Fibroblast of the aortic adventitia (primary cell): ENCODE measurements at places on chromosomes 6 and 20.

GRCh38 chr6:72464791-72465691 is 156.8 kb upstream of the KCNQ5 start:
- DNase-seq: peak; percentile 77

- DNase-seq: peak; percentile 51
Observed at GRCh38 chr6:157644043-157644810, 178.8 kb upstream of the SNX9 start.

- peak; percentile 81 for DNase-seq
Observed at GRCh38 chr6:16683641-16684194, 77.5 kb downstream of the ATXN1 start.

DNA sequence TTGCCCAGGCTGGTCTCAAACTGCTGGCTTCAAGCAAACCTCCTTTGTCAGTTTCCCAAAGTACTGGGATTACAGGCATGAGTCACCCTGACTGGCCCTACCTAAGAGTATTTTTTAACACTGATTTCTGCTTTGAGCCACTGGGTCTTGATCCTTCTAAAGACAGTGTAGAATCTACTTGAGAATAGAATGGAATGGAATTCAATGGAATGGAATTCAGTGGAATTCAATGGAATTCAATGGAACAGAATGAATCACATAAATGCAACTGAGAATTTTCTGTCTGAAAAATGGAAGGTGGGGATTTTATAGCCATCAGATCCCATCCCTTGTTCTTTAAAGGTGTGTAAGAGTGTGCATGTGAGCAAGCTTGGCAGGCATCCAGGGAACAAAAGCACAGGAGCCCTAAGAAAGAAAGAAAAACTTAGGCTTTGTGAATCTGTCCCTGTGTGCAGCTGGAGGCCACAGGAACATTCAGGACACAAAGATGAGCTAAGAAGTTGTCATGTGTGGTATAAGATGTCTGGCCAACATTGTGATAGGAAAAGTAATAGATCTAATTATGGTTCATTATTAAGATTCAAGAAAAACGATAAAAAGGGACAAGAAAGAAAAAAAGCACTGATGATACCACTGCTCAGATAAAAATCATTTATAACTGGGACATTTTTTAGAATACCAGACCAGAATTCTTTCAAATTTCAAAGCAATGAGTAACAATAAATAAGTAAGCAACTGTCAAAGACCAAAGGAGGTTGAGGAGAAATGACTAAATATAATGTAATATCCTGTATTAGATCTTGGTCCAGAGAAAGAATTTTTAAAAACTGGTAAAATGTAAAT is 681.0 kb upstream of the GJE1 start:
- DNase-seq: peak; percentile 74

- no peak for DNase-seq
Observed at GRCh38 chr6:54074578-54075195, 36.6 kb upstream of the MLIP start.

DNA sequence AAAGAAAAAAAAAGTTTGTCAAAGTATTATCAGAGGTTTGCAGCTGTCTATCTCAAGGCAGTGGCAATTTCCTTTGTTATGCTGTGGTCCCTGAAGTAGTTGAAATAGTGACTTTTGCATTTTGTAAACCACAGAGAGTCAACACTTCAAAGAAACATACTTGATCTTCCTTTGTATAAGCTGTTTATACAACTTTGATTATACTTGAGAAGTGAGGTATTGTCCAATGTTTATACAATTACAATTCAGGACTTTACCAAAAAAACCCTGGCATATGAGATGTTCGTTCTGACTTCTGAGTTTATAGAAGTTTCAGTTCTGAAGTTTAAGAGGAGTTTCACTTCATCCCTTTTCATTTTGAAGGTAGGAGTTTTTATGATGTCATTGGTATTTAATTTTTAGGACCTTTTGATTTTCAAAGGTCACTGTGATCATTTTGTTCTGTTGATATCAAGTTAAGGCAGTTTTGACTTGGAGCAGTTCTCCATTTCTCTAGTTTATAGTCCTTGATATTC is 4.0 kb downstream of the STK4 start:
- DNase-seq: no peak

DNA sequence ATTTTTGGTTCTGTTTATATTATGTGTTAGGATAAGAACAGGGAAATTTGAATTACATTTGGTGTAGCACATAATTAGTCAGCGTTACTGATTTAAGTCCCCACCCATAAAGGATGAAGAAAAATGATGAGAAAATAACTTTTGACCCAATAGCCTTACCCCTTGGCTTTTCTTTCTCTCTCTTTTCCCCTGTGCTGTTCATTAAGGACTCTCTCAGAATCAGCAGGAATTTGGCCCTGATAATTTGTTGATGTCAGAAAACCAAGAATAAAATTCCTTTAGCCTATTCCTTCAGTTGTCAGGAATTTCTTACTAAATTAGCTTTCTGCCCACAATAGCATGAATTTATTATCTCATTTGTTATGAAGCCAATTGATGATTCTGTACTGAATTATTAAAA is 18.5 kb downstream of the PLCB1 start:
- peak; percentile 60 for DNase-seq

DNA sequence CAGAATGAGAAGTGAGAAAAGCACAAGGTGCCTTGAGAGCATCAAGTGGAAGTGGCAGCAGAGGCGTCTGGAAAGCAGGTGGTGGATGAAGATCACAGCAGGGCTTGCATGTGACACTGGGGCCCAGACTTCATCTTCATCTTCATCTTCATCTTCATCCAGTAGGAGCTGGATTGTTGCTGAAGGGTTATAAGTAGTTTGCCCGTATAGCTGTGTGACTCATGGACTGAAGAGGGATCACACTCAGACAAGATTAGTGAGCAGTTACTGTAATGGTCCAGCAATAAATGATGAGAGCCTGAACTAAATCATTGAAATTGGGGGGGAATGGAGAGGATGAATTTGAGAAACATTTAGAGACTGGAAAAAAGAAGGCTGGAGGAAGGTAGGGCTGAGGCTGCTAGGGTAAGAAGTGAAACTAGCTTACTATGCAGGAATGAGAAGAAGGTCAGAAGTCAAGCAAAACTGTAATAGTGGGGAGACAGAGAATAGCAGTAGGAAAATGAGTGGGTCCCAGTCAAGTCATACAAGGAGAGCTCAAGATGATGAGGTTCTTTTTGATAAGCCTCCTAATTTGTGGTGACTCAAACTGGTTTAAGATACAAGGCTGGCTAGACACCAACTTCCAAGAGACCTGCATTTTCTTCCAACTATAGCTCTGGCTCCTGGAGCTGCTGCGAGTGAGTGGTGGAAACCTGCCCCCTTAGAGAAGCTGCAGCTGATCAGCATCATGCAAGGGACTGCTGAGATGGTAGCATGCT is 92.3 kb upstream of the BEND6 start:
- DNase-seq: peak; percentile 76

DNA sequence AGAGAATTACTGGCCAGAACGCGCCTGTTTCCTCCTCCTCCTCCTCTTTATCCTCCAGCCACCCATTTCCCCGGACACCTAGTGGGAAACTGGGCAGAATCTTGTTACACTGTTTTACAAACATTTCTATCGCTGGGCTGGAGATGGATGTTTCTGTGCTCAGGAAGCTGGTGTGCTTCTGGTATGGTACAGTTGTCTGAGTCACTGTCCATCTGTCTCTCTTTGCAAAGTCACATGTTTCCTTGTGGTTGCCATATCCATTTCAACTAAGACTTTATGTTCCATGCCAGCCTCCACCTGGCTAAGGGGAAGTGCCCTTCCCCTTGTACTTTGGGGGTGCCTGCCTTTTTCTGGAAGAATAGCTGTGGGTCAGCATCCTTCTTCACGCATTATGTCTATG is 52.9 kb upstream of the SLC22A16 start:
- DNase-seq: peak; percentile 25

GRCh38 chr20:33621717-33622400 is 40.3 kb upstream of the C20orf144 start:
- DNase-seq: peak; percentile 8

GRCh38 chr20:64239449-64240242 is 15.9 kb upstream of the PCMTD2 start:
- DNase-seq: no peak

- no peak for DNase-seq
Observed at GRCh38 chr6:113442040-113442439, 415.1 kb upstream of the MARCKS start.

- DNase-seq: no peak
Observed at GRCh38 chr6:118122161-118122725, 215.2 kb downstream of the SLC35F1 start.

GRCh38 chr6:22642254-22642653 is 72.9 kb downstream of the HDGFL1 start:
- DNase-seq: no peak

DNA sequence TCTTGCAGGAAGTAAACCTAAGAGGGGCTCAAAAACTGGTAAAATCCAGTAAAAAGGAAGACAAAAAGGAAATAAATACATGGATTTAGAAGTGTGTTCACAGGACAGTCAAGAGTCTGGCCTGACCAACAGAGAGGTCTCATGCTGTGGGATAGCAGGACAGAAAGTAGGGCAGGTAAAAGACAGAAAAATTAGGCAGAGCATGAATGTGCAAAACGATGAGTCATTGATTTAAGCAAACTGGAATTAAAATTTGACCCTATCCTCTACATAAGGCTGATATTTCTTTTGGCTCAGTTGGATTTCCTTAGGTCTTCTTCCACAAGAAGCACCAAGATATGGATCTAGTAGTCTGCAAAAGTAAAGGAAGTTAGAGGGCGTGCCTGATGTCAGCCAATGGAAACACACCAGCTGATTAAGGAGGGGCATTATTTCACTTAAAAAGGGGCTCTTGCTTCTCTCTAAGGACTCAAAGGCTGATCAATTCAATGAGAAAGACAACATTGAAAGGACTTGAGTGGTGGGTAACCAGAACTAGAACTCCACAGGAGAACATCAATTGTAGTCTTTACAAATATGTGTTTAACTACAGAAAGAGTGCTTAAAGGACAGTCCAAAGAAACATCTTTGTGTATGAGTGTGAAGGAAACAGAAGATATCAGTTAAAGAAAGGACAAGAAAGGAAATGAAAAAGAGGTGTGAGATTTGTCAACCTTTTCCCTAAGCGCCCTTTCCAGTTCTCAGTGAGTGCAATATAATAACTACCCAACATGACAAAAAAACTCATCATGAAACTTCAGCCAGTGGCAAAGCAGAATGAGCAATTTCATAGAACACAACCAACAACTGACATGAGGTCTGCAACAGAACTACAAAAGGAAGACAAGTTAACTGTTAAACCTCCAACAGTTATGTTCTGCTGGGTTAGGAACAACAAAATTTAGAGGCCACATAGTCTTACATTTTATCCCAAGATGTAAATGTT is 19.4 kb upstream of the MYB start:
- no peak for DNase-seq

DNA sequence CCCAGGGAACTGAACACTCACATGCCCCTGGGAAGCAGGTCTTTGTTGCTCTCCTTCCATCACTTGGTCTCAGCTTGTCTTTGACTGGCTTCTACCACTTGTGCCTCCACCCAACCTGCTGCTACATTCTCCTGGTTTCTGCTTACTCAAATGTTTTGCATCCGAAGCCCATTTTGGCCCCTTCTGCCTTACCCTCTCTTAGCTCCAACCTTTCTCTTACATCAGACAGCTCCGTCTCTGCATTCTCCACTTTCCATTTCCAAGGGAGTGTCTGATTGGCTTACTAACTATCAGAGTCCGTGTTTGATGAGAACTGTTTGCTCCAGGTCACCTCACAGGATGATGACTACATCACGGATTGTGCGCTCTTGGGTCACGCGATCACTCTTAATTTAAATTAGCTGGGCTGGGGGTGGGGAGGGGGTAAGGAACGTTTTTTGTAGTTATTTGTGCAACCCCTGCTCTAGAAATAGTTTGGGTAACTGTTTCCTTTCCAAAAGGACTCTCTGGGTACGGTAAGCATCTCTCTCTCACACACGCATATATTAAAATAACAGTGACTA is 844 bp upstream of the ABRACL start:
- peak; percentile 27 for DNase-seq

DNA sequence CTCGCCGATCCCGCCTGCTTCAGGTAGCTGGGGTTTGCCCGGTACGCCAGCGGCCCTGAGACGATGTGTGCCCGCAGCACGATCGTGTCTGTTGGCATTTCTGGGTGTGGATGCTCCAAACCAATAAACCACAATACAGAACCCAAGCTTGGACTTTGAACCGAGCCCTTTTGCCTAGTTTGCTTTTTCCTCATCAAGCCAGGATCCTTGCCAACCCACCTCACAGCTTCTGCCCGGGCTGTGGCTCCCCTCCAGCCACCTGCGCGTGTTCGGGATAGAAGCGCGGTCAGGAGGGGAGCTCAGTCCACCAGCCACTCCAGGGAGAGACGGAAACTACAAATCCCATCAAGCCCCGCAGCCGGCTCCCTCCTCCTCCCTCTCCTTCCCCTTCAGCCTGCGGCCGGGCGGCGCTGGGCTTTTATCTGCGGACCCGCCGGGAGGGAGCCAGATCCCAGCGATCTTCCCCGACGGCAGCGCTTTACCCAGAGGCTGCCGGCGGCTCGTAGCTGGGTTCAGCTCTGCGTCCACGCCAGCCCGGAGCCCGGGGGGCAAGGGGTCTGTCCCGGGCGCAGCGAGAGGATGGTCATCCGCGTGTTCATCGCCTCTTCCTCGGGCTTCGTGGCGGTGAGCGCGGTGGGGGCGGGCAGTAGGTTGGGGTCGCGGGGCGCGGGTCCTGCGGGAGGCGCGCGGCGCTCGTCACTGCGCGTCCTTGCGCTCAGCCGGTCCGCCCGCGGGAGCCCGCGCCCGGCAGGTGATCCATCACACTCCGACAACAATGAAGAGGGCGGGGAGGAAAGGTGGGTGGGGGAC is at the start of gene SH3BGRL2:
Gene SH3BGRL2, plus strand, starts transcription at position 447 of the 810 bp plus-strand sequence. Its CDS starts 133 bp downstream, at position 580.
- peak; percentile 40 for DNase-seq

DNA sequence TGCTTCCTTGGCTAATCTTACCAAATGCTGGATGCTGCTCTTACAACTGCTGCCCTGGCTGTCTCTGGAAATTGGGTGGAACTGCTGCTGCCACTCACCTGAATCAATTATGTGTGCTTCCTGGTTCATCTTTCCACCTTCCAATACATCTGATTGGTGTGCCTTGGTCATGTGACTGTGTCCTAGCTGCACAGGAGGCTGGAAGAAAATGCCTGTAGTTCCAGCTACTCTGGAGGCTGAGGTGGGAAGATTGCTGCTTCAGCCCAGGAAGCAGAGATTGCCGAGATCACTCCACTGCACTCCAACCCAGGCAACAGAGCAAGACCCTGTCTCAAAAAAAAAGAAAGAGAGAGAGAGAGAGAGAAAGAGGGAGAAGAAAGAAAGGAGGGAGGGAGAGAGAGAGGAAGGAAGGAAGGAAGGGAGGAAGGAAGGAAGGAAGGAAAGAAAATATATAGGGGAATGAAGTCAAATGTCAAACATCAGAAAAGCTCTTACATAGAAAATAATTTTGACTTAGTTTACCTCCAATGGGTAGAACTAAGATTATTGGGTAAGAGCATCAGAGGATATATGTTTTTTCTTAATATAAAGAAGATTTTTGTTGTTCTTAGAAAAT is 14.1 kb upstream of the PPARD start:
- no peak for DNase-seq

DNA sequence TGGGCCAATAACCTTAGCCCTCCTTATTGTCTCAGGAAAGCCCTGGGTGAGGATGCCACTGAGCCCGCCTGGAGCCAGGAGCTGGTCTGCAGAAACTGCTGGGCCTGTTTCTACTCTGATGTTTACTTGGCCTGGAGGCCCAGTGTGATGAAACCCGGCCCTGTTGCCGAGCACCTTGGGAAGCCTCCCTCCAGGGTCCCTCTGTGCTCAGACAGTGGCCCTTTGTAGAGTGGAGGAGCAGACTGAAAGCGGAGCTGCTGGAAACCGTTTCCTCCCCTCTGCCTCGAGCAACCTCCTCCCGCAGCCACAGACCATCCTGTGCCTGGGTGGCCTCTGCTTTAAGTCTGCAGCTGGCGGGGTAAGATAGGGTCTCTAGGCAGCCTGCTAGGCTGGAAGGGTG is 84.1 kb upstream of the EPB41L1 start:
- no peak for DNase-seq

- no peak for DNase-seq
Observed at GRCh38 chr6:8434727-8435092, 635 bp downstream of the SLC35B3 start.
